MCF 10A (cell line): ENCODE measurements at places on chromosomes 5 and 9.

GRCh38 chr5:95859661-95860060, 37.1 kb upstream of the GLRX start:
- peak; percentile 46 for DNase-seq

- no peak for DNase-seq
These were observed 41.5 kb downstream of the UBE2R2 start for GRCh38 chr9:33858423-33858822.

GRCh38 chr9:37464426-37465248, 613 bp downstream of the ZBTB5 start:
- DNase-seq: peak; percentile 71

DNA sequence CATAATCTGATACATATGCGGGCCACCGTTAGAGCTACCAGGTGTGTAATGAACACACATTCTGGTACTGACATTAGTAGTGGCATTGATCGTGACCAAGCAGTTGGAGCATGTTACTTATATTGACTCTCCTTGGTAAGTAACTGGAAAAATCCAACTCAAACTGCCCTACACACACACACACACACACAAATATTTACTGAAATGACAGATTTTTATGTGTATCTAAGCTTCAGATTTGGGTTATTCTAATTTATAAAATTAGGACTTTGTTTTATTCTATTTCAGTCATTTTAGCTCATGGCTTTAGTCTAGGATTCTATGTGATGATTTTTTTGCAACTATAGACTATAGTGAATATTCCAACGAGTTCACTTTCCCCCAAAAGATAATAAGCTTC, 1280.2 kb upstream of the ACO1 start:
- DNase-seq: no peak

DNA sequence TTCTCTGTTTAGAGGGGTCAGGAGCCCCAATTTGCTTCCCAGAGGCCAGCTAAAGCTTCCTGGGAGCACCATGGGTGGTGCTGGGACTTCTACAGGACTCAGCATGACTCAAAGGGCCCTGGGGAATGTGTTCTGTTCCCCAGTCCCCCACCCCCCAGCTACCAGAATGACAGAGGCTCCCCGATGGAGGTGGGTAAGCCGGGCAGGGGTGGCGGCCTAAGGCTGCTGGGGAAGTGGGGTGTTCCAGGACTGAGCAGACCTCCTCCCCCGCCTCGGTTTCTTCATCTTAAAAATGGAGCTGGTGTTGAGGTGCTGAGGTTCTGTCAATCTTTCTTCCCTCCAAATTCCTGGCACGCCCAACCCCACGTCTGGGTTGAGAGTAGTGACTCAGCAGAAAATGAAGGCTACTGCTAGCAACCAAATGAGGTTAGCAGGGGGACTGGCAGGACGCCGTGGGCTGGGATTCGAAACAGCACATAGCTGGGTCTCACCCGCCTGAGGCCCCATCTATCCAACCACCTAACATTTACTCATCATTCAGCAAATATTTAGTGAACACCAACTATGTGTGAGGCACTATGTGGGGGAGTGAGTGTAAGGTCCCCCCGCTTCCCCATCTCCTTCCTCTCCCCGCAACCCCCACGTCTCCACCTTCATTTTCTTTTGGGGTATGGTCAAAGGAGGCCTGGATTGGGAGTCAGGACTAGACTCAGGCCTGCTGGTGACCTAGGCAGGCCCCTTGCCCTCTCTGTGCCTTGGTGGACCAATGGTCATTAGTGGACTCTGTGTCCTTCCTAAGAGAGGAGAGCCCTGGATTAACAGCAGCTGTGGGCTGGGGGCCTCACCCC, 50.2 kb downstream of the C9orf50 start:
- peak; percentile 95 for DNase-seq

- DNase-seq: no peak
These were observed 35.6 kb downstream of the ADAMTSL2 start for GRCh38 chr9:133569891-133570690.

- no peak for DNase-seq
These were observed 206.5 kb downstream of the GABRB2 start for GRCh38 chr5:161340012-161340411.

- no peak for DNase-seq
These were observed 66.1 kb downstream of the HAPLN1 start for GRCh38 chr5:83654427-83654994.

GRCh38 chr5:42666869-42667268, 89.7 kb upstream of the CCDC152 start:
- DNase-seq: no peak

DNA sequence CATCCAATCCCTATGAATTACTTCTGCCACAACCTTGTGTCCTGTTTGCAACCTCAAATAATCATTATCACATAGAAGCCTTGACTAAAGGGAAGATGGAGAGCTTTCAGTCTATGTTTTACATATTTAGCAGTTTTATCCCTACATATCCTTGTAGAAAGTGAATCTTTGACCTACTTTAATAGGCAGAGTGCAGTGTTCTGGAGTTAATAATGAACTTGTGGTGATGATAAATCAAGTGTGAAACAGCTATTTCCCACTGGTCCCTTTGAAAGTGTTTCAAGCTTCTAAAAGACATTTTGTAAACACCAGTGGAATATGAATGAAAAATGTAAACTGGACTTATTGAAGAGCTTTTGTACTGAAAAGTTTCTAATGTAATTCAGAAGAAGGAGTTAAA, 406.7 kb downstream of the GABRG2 start:
- DNase-seq: no peak

DNA sequence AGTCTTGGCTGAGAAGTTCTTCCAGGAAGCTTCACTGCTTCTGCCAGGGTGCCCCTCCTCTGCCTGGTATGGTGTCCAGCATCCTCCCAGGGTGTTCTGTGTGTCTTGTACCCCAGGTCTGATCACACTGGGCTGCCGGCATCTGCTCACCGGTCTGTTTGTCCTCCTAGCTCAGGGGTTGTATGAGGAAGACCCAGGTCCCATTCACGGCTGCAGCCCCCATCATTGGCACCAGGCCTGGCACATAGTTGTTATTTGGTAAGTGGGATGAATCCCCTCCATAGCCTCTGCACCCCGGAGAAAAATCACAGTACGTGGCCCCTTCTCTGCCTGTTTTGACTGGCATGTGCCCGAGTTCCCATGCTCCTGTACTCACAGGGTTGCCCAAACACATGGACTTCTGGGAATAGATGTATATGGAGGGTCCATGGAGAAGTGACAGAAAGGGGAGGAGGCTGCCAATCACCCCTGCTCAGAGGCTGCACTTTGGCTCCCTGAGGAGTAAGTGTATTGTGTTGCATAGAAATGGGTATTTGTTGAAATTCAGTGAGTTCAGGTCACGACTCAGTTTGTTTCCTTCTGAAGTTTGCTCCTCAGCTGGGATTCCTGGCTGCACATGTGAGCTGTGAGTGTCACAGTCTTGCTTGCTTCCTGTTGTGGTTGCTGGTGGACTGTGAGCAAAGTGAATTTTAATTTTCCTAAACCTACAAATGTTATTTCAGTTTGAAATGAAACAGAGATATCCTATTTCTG, 96.2 kb downstream of the HSPA4 start:
- DNase-seq: no peak

DNA sequence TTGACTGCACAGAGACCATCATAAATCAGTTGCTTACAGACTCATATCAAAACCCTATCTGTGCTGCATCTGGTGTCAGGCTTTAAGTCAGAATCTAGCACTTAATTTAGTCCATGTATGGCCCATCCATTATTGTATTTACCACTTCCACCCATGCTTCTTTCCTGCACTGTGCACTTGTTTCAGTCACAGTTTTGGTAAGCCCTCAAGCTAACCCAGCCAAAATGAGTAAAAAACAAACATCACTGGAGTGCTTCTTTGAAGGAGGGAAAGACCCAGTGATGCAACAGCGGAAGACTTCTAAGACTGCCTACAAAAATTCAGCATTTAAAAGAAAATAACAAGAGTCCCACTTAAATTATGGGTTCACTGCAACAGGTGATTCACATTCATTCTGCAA, 69.0 kb downstream of the FGF10 start:
- no peak for DNase-seq

GRCh38 chr5:178993236-178993765, 1.8 kb downstream of the GRM6 start:
- no peak for DNase-seq

DNA sequence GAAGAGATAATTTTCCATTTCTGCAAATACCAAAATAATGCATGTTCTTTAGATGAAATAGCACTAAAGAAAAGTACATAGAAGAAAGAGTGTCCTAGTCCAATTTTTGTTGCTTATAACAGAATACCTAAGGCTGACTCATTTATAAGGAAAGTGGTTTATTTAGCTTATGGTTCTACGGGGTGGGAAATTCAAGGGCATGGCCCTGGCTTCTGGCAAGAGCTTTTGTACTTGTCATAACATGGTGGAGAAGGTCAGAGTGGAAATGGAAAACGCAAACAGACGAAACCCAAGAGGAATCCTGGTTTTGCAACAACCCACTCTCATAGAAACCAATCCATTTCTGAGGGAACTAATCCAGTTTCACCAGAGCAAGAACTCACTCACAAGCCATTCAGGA, 283.7 kb downstream of the CSNK1G3 start:
- no peak for DNase-seq

DNA sequence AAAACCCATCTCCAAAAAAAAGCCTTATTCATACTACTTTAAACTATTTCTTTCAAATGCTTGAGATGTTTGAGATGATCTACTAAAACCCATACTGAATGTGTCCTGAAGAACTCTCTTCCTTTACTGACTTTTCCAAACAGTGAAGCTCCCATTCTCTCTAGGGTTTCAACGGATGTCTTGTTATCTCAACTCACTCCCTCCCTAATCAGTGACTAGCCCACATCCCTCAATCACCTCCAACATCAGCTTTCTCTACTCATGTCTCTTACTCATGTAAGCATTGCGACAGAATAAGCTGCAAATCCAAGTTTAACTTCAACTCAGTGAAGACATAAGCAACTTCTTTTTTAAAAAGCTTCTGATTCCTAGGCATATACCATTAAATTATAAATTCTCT, 42.1 kb downstream of the WDR41 start:
- DNase-seq: peak; percentile 3

DNA sequence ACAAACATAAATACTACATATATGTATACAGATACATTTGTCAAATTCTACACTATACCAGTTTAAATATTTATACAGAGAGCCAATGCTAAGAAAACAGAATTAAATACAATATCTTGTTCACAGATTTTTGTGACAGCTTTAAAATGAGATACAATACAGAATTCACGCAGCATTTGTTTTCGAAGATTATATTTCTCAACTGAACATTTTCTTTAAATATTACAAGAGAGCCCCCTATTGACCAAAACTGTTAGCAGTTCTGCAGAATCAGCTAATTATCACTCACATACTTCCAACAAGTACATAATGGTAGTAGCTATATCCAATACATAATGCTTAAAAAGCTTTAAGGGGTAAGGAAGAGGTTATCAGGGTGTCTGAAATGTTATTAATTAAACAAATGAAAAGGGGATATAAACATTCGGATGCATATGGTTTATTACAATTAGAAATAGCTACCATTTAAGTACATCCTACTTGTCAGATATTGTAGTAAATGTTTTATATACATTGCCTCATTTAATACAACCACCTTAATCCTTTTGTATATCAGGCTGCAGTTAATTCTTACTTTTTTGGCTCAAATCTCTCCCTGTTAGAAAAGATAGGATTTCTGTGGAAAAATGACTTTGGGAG, 31.7 kb downstream of the ZDHHC21 start:
- DNase-seq: peak; percentile 36

DNA sequence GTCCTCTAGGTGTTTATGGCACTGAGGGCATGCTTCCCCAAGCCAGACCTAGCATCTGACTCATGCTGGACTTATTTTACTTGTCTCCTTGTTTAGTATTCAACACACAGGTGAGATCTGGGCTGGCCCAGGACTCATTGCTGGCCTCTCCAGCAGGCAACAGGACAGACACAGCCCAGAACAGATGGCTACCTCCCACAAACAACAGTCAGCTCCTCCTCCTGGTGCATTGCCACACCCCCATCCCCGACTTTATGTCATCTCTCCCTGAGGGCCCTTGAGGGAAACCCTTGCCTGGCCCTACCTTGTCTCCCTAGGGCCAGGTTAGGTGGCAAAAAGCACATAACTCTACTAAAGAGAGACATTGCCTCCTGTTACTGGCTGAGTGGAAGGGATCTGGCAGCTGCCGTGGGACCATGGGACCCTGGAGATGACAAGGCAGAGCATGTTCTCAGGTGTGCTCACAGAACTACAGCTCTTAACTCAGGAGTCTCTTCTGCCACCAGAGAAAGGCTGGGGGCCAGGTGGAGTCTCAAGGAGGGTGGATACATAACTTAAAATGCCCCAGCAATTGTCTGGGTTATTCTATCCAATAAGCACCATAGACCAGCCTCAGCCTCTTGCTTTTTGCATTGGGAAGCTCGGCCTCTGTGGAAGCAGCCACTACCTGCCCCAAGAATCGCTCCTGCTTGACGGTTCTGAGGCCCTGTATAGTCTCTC, 2.3 kb downstream of the ACSL6 start:
- DNase-seq: peak; percentile 48

- DNase-seq: peak; percentile 82
These were observed 398.1 kb downstream of the EBF1 start for GRCh38 chr5:158701406-158702177.

DNA sequence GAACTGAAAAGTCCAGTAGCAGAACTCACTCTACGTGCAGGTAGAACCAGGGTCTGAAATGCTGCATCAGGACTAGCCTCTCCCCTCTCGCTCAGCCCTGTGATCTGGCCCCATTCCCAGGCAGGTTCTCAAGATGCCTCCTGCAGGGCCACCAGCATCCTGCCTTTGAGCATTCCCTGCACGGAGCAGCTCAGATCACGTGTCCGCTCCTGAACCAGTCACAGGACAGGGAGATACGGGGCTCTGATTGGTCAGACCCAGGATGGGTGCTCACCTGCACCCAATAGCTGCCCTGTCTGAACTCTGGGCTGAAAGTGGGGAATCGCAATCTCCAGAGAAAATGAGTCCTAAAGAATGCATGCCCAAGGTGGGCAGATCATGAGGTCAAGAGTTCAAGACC, 50.8 kb downstream of the NEURL1B start:
- no peak for DNase-seq

DNA sequence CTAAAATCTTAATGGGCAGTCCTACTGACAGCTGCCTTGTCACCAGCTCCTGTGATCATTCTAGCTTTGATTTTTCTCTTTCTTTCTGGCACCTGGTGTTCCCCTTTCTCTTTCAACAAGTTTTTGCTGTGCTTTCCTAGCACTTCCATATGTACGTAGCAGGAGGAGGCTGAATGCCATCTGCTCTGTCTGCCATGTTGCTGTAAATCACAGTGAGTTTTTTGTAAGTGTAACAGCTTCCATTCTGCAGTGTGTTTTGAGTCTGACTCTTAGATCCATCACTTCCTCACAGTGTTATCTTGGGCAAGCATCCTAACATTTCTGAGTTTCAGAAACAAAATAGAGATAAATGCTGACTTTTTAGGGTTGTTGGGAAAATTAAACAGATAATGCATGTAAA, 247.9 kb downstream of the DOCK8 start:
- no peak for DNase-seq

GRCh38 chr5:80860924-80861613, 99.1 kb upstream of the RASGRF2 start:
- no peak for DNase-seq
